ENCODE measurements at places on chromosomes 1 and 21.
A peak's percentile ranks its signal among the peaks of the same experiment; 100 is the strongest.

DNA sequence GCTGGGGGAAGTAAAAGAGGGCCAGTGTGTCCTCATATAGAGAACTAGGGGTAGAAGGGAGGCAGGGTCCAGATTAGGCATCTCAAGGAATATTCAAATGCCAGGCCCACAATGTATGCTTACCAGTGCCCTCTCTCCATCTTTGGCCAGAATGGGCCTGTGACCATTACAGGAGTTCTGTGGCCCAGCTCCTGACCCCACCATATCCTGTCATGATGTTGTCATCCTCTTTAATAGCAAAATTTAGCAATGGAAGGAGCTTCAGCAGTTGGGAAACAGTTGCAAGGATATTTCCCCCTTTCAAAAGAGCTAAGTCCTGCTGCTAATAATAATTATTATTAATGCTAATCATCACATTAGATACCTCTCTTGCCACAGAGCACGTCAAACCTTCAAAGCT, 49.3 kb upstream of the JUN start:
- DNase-seq: no peak

GRCh38 chr1:17213782-17214148, 8.8 kb downstream of the PADI1 start:
- DNase-seq: no peak

- DNase-seq: no peak
These were observed 165.0 kb downstream of the PLXNA2 start for GRCh38 chr1:208079161-208079560.

DNA sequence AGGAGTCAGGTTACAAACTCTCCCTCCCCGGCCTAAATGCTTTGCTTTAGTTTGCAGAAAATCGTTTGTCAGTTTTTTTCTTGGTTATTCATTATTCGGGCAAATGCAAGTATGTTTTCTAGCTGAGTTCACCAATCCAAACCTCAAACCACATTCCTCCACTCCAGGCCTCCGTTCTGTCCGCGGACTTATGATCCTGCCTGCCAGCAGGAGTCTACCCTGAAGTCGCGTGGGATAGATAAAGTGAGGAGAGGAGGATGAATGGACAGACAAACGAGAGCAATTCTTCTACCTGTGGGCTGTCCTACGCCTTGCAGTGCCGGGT, 1.3 kb downstream of the ADAMTS1 start:
- DNase-seq: peak; percentile 61

GRCh38 chr1:1758059-1758621, 20.1 kb downstream of the NADK start:
- DNase-seq: no peak

GRCh38 chr1:10328180-10328963, 70.5 kb upstream of the PGD start:
- no peak for DNase-seq

Data from fibroblast of skin of right biceps (primary cell).